ENCODE measurements at places on chromosomes 6 and 20.

DNA sequence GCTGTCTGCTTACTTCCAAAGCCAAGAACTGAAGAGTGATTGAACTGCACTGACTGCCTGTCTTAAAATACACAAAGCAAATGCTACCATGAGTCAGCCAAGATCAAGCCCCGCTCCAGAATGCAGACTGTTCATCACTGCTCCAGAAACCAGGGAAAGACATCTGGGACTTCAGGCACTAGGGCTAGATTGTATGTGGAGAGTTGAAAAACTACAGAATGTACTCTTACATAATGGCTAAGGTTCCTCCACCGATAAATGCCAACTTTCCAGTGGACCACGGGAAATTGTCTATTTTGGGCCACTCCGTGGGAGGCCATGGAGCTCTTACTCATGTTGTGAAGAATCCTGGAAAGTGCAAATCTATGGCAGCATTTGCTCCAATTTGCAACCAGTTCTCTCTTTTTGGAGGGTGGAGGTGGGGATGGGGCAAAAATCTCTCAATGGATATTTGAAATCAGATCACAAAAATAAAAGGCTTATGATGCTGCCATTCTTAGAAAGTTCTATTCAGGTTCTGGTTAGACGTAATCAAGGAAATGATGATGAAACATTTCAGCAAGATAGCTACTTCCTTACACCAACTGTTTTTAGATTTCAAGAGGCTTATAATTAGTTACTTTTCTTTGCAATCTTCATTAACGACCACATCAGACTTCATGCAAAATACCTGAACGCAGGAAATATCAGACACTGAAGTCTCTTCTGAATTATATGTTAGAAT lies 11.8 kb upstream of the CAP2 start:
- DNase-seq: peak; percentile 14

DNA sequence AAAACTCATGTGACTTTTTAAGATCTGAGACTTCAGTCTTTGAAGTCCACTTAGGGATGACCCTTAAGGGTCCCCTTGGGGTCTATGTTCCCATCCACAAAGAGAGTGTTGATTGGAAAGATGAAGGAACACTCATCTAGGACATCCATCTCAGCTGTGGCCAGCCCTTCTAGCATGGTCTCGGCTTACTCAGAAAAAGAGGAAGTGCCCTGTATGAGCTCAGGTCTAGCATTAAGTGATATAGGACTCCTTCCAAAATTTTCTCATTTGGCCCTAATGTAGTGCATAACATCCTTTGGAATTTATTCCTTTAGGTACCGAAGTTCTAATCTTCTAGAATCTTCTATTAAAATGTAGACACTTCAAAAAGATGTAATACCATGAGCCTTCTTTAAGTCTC lies 77.4 kb downstream of the NDUFAF5 start:
- DNase-seq: no peak

- no peak for DNase-seq
Measured at GRCh38 chr6:140027219-140027618, 652.8 kb upstream of the CITED2 start.

GRCh38 chr20:34751453-34751852 lies 47.3 kb downstream of the TP53INP2 start:
- DNase-seq: no peak

- DNase-seq: no peak
Measured at GRCh38 chr20:33320006-33320405, 37.0 kb downstream of the BPIFB1 start.

DNA sequence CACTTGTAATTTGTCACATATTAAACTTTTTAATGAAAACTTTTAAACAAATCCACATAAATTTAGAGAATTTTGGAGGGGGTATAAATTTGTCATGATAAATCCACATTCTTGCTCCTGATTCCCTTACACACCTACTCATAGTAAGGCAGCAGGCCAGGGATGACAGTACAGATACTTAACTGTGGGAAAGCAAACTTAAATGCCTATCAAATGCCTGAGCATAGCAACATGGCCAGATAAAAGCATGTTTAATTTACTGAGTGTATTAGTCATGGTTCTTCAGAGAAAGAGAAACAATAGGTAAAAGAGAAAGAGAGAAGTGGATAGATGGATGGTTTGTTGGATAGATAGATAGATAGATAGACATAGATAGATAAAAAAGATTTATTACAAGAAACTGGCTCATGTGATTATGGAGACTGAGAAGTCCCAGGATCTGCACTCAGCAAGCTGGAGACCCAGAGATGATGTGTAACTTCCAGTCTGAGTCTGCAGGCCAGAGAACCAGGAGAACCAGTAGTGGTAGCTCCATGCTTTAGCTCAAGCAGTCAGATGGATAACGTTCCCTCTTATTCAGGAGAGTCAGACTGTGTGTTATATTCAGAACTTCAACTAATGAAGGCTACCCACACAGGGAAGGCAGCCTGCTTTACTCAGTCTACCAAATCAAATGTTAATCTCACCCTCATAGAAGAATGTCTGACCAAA lies 15.9 kb upstream of the ADGRF1 start:
- no peak for DNase-seq

DNA sequence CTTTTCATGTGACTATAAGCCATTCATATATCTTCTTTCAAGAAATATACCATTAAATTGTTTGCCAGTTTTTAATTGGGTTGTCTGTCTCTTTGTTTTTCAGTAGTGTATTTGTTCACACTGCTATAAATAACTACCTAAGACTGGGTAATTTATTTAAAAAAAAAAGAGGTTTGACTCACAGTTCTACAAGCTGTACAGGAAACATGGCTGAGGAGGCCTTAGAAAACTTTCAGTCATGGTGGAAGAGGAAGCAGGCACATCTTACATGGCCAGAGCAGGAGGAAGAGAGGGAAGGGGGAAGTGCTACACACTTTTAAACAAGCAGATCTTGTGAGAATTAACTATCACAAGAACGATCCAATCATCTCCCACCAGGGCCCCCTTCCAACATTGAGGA lies 255.3 kb downstream of the EPM2A start:
- no peak for DNase-seq

GRCh38 chr6:169895000-169895759 lies 143.8 kb downstream of the ERMARD start:
- DNase-seq: no peak

- DNase-seq: no peak
Measured at GRCh38 chr20:3296261-3297078, 57.5 kb upstream of the SLC4A11 start.

DNA sequence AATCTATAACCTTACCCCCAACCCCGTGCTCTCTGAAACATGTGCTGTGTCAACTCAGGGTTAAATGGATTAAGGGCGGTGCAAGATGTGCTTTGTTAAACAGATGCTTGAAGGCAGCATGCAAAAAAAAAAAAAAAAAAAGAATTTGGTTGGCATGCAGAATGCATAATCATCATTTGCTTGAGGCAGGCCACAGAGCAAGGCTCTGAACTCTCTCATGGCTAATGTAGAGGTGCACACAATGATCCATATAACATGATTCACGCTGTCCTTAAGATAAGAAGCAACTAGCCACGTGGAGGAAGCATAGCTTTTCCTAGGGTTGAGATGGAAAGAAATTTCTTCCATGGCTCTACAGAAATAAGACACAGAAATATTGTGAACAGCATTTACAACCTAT lies 27.6 kb upstream of the RPN2 start:
- no peak for DNase-seq

DNA sequence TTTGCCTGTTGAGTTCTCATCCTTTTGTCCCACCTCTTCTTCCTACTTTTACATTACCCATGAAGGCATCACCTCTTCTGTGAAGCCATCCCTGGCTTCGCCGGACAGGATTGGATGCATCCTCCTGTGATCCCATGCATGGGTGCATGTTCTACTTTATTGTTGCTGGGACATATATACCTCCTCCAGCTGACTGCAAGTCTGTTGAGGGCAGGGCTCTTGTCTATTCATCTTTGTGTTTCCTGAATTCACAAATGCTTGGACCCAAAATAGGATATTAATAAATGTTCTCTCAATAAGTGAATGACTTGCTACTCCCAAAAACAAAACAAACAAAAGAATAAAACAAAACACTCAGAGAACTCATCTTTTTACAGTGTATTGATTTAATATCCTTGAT lies 5.1 kb downstream of the MYB start:
- no peak for DNase-seq

DNA sequence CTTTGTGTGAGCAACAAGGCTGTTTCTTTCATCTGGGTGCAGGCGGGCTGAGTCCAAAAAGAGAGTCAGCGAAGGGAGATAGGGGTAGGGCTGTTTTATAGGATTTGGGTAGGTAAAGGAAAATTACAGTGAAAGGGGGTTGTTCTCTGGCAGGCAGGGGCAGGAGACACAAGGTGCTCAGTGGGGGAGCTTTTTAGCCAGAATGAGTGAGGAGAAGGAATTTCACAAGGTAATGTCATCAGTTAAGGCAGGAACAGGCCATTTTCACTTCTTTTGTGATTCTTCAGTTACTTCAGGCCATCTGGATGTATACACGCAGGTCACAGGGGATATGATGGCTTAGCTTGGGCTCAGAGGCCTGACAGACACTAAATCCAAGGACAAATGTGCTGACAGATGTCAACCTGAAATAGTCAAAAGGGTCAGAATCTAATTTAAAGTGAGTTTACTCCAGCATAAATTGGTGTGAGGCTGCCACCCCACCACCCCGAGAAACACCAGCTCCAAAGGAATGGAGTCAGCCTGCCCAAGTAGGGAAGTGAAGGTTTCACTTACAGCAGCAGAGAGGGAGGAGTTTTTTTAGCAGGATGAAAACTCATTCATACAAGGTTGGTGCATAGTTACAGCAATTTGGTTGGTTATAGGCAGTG lies 560.0 kb upstream of the CDH4 start:
- DNase-seq: no peak

DNA sequence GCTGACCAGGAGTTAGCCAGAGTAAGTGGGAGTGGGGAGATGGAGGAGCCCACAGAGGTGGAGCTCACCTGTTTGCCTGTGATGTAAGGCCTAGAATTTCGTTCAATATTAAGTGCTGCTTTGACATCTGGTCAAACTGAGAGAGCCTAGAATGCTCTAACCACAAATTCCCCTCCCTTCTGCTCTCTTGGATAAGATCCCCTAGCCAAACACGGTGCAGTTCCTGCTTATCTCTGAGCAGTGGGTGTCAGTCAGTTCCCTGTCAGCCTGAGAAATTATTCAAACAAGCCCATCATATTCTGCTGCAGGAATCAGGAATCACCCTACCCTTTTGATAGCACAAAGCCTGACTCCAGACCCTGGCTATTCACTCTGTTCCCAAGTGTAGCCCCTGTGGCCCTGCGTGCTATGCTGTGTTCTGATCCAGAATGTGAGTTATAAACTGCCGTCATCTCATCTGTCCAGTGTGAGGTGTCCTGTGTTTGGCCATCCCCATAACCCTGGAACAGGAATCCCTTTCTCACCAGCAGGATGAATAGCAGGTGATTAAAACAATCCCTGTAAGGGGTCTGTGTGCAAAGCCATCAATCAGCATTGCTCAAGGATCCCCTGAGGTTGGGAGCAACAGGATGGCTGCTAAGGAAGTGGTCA lies 31.8 kb upstream of the ZNF133 start:
- DNase-seq: no peak

DNA sequence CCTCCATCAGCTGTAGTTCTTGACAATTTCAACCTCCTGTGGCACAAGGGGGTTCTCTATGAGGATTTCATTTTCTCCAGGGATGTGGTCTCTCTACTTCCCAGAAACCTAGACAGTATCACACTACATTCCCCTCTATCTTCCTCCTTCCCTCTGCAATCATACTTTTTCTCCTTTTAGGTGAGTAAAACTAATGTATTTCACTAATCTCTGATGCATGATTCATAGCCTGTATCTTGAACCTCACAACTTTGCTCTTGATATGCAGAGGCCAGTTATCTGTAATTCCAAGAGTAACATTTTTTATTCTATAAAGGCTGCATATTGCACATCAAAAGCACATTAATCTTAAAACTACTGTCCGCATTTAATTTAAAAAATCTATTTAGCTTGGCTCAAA lies 449.6 kb downstream of the RFPL4B start:
- DNase-seq: no peak

DNA sequence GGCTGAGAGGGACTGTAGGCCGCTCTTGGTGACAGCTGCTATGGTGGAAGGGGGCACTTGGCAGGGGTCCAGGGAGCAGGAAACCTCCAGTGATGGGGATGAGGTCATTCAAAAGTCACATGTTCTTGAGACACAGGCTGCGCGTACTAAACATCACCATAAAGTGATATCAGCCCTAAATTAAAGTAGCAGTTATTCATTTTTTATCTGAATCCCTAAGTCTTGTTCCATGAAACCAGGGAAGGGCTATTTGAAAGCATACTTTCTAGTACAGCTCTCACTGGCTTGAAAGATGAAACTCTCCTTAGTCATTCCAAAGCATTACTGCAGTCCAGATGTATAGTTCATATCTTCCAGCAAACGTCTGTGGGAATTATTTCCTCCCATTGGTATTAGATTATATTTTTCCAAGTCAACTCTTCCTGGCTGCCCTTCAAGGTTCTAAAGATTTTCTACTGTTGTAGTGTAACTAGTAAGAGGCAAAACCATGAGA lies 373.1 kb downstream of the CD109 start:
- no peak for DNase-seq

DNA sequence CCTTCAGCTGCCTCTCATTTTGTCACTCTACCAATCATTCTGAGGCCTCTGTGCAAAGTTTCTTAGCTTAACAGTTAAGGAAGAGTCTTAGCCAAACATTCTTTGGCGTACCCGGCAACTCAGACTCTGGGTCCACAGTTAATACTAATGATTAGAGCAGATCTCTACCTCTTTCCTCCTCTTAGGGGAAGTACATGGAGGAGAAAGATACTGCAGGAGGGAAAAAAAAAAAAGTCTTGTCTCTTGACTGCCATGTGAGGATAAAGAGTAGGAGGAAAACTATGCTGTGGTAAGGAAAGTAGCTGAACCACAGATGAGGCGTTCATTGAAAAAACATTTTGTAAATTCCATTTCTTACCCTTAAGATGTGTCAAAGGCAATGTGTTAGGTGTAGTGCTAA lies 44.0 kb upstream of the MARCKS start:
- no peak for DNase-seq

GRCh38 chr6:5718231-5718947 lies 288.3 kb downstream of the NRN1 start:
- no peak for DNase-seq

DNA sequence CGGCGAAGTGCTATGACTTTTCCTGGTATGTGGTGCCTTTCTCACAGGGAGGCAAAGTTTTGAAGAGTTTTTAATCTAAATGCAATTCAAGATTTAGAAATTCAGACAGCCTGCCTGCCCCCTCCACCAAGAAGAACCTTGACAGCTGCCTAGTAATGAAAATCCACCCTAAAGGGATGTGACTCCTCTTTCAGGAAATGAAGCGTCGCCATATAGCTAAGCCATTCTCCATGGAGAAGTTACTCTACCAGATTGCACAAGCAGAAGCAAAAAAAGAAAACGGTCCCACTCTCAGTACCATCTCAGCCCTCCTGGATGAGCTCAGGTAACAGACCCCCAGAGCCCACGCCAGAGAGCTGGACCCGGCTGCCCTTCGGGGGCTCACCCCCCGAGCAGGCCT lies 150.1 kb downstream of the DTNBP1 start:
- DNase-seq: no peak

Data from NCI-H446 (cell line).